Progenitor cell of endocrine pancreas (in vitro differentiated cells): ENCODE measurements at places on chromosomes 3 and 15.

GRCh38 chr15:62573876-62574275 is 408.8 kb upstream of the C2CD4B start:
- DNase-seq, result no peak

DNA sequence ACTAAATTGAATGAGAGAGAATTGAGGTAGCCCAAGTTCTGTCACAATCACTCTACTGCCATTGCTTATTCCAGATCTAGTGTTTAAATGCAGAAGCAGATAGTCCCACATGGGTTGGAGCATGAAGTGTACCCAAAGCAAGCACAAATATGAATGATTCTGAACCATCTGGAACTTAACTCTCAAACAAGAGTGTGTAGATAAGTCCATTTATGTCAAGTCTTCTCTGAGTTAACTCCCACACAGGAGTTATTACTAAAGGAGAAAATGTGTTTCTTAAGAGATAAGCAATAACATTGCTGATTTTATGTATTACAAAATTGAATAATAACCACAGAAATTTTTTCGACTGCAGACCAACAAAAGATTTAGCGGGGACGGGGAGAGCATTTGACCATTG is 33.6 kb downstream of the PAQR9 start:
- DNase-seq, result no peak

GRCh38 chr3:170499562-170500156 is 81.0 kb downstream of the CLDN11 start:
- DNase-seq, result no peak

- no peak for DNase-seq
Measured at GRCh38 chr3:52468336-52468735, 12.9 kb downstream of the NISCH start.
